ENCODE measurements at places on chromosomes 1 and 21.

GRCh38 chr1:110361856-110362255 lies 22.7 kb downstream of the RBM15 start:
- no peak for DNase-seq

- DNase-seq = no peak
Observed at GRCh38 chr1:19274636-19275035, 13.9 kb downstream of the AKR7A3 start.

GRCh38 chr1:241479294-241479693 lies 40.3 kb downstream of the FH start:
- DNase-seq = no peak

- no peak for DNase-seq
Observed at GRCh38 chr1:192407206-192407605, 90.4 kb downstream of the RGS21 start.

- no peak for DNase-seq
Observed at GRCh38 chr21:16426936-16427335, 697.2 kb downstream of the USP25 start.

DNA sequence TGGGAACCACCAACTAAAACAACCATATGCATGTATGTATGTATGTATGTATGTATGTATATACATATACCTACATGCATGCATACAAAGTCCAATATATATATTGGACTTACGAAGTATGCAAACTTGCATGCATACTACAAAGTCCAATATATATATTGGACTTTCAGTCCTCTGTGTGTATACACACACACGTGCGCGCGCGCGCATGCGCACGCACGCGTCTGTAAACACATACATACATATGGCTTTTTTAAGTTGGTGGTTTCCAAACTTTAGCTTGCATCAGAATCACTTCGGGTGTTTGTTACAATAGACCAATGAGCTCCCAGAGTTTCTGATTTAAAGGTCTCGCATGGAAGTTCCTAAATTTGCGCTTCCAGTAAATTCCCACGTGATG lies 197.5 kb upstream of the C1orf87 start:
- no peak for DNase-seq

GRCh38 chr1:242402956-242403355 lies 121.5 kb downstream of the PLD5 start:
- DNase-seq = no peak

DNA sequence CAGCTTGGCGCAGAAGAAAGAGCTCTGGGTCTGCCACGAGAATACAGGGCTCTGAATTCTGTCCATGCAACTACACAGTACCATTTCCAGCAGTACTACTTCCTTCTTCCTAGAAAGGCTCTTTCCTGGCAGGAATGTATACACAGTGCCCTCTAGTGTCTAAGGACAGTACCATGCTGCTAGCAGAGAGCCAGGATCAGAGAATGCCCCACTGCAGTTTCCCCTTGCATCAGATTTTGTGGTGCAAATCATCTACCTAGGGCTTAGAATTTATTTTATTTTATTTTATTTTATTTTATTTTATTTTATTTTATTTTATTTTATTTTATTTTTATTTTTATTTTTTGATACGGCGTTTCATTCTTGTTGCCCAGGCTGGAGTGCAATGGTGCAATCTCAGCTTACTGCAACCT lies 50.8 kb downstream of the PAX7 start:
- DNase-seq = no peak

- no peak for DNase-seq
Observed at GRCh38 chr1:84877592-84877991, 15.4 kb downstream of the LPAR3 start.

All from activated CD4-positive, alpha-beta T cell treated with anti-CD3 and anti-CD28 coated beads for 24 hours (primary cell).